ENCODE measurements at places on chromosomes 12 and 14.

- peak; percentile 61 for DNase-seq
Observed at GRCh38 chr14:33184587-33184986, 245.9 kb downstream of the NPAS3 start.

DNA sequence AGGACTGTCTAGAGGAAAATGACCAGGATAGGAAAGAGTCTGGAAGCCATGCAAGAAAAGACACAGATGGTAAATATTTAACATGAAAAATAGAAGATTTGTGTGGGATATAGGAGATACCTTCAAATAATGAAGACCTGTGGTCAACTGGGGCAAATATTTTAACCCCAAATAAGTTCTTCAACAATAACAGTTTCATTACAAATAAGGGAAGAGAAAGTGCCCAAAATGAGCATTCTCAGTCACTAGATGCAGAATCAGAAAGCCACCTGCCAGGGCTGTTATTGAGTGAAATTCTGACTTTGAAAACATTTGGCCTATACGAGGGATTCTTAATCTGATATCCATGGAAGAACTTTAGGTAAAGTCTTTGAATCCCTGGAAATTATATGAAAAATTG is 231.2 kb upstream of the PLEKHG7 start:
- no peak for DNase-seq

DNA sequence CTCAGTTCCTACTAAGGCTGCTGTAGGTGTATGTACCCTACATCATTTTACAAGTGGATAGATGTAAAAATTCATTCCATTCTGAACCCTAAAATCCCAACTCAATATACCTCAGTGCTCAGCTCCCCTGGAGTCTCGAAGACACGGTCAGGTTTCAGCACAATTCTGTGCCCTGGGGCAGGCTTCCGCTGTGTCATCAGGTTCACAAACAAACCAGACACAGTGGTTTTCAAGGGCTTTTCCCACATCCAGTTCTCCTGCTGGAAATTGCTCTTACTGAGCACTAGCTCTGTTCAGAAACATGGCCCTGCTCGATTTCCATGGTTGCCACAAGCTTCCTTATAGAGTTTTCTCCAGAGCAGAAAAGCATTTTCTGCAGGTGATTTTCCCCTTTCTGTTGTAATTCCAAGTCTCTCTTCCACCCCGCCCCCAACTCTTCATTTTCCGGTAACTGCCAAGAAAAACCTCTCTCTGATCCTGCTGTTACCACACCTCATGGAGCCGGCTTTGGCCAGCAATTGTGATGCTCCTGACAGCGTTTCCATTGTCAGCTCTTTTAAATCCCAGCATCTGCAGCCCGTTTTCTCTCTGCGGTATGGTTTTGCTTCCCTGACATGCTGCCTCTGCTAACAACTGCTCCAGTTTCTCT is 483.0 kb upstream of the CCDC196 start:
- DNase-seq: no peak

- DNase-seq: no peak
Observed at GRCh38 chr14:50123062-50123461, 6.7 kb upstream of the VCPKMT start.

DNA sequence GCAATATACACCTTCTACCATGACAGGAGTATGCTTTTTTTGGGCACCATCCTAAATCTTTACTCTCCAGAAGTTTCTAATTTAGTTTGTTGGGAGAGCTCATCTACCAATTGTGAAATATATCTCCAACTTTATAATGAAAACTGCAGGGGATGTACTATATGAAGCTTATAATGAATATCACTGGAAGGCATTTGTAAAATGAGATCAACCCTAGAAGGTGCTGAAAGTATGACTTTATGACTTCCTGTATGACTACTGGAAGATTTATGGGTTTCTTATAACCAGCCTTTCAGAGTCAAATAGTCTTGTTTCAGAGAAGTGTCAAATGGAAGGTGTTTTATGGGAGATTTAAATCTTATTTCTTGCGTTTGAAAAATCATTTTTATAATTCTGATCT is 122.9 kb downstream of the MYRFL start:
- no peak for DNase-seq

All from choroid plexus epithelial cell (primary cell).